ENCODE measurements at places on chromosomes 16 and 17. TPM values are rescaled to one million over a fixed set of nuclear protein-coding genes. Genes with fewer than 3 reads are reported as not detected.

GRCh38 chr17:17535957-17536356 lies 39.8 kb upstream of the RASD1 start:
- H3K27ac ChIP-seq: peak overlapping the region; percentile 2
- no peak overlapping the region for H3K4me3 ChIP-seq
- DNase-seq: peak; percentile 66
- H3K4me1 ChIP-seq: no peaks in the 10 kb centered on the region

- no peak overlapping the region for H3K4me3 ChIP-seq
- no peaks in the 10 kb centered on the region for H3K36me3 ChIP-seq
- no peak for DNase-seq
- H3K4me1 ChIP-seq: no peaks in the 10 kb centered on the region
- H3K27ac ChIP-seq: no peak overlapping the region
- no peaks in the 10 kb centered on the region for H3K27me3 ChIP-seq
These were observed 336.9 kb downstream of the CDH13 start for GRCh38 chr16:82963653-82964052.

DNA sequence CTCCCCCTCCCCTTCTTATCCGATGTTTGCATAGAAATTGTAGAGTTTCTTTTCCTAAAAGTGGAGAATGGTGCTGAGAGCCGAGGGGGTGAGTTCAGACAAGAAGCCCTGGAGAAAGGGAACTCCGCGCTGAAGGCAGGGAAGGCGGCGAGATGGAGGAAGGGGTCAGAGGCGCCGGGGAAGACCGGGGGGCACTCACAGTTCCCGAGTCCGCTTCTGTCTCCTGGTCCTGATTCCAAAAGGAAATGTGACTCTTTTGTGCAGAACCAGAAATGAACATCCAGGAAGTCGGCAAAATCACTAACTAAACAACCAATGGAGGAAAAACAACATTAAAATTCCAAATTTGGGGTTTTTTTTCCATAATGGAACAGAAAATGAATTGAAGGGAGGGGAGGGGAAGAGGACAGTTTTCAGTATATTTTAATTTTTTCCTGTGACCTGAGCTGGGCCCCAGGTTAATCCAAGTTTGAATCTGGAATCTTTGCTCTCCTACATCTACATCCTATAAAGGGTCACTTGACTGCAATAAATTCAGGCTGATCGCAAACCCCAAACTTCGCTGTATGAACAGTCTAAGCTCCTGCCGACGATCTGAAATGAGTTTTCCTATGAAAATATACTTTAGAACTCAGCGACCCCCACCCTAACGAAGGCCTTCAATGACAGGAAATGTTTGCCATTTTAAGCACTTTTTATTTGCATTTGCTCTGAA lies 252.3 kb downstream of the C16orf95 start:
- no peaks in the 10 kb centered on the region for H3K36me3 ChIP-seq
- no peak overlapping the region for H3K27ac ChIP-seq
- H3K4me1 ChIP-seq: no peaks in the 10 kb centered on the region
- no peaks in the 10 kb centered on the region for H3K27me3 ChIP-seq
- DNase-seq: no peak

- H3K27me3 ChIP-seq: no peaks in the 10 kb centered on the region
- H3K27ac ChIP-seq: no peak overlapping the region
These were observed 45.7 kb upstream of the FAM20A start for GRCh38 chr17:68646626-68647526.

Gene ALOX15
- 0.98 TPM for total RNA-seq

DNA sequence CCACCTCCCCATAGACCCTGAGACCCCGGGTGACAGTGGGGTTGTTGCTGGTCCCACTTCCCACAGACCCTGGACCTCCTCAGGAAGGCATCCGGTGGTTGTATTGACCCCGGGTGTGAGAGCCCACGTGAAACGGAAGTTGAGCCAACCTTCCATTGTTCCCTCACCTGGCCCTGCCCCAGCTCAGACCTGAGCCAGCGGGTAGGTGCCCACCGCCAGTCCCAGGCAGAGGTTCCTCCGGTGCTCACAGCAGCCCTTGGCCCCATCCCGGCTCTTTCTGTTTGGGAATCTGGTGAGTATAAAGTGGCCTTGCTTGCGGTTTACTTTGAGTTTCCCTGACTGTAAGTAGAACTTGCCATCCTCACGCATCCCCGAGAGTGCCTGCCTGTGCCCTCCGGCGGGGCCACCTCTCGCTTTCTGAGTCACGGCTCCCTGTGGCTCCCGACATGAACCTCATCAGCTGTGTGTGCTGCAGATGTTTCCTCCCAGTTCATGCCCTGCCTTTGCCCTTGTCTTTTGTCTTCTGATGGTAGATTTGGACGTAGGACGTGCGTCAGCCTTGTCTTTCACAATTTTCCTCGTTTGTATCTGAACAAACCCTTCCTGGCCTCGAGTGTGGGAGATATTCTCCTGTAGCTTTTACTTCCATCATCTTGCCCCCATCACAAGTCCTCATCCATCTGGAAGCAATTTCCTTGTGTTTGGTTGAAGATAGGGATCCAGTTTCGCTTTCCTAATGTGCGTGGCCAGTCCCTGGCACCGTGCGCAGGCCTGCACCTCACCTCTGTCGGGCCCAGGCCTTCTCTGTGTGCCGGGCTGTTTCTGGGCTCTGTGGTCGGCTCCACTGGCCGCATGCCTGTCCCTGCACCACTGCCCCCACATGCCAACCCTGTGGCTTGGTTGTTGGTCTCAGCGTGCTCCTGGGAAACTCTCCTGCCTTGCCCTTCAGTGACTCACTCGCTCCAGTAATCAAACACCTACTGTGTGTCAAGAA lies 76.0 kb downstream of the METRNL start:
- H3K4me3 ChIP-seq: peak overlapping the region; percentile 9
- DNase-seq: peak; percentile 23
- no peaks in the 10 kb centered on the region for H3K4me1 ChIP-seq

DNA sequence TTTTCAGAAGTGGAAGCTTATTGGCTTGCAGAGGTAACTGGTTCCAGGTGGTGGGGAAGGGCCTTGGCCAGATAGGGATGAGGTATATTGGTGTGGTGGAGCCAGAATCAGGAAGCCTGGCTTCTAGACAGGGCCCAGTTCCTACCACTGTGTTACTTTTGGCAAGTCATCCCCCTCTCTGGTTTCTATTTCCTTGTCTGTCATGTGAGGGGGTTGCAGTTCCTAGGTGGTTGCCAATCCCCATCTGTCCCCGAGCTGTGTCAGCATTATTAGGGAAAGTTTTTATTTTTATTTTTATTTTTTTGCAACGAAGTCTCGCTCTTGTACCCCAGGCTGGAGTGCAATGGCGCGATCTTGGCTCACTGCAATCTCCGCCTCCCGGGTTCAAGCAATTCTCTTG lies 3.0 kb downstream of the SMCR8 start:
- H3K27me3 ChIP-seq: no peaks in the 10 kb centered on the region
- no peak for DNase-seq
- peaks cover 4% of the 10 kb centered on the region for H3K36me3 ChIP-seq
- H3K4me1 ChIP-seq: peaks cover 18% of the 10 kb centered on the region

- no peak overlapping the region for H3K4me3 ChIP-seq
- no peaks in the 10 kb centered on the region for H3K4me1 ChIP-seq
- no peaks in the 10 kb centered on the region for H3K36me3 ChIP-seq
- no peaks in the 10 kb centered on the region for H3K27me3 ChIP-seq
- no peak overlapping the region for H3K27ac ChIP-seq
These were observed 46.0 kb downstream of the SDK2 start for GRCh38 chr17:73598212-73598611.

GRCh38 chr17:39144416-39144840 lies 7.0 kb downstream of the PLXDC1 start:
- no peak overlapping the region for H3K4me3 ChIP-seq
- peak; percentile 84 for DNase-seq
- H3K4me1 ChIP-seq: peaks cover 8% of the 10 kb centered on the region
- no peaks in the 10 kb centered on the region for H3K36me3 ChIP-seq
- no peaks in the 10 kb centered on the region for H3K27me3 ChIP-seq

Gene CLEC10A
- total RNA-seq: 2.8 TPM

GRCh38 chr16:87541147-87541871 lies 48.5 kb upstream of the ZCCHC14 start:
- no peaks in the 10 kb centered on the region for H3K4me1 ChIP-seq
- DNase-seq: no peak
- H3K27ac ChIP-seq: peak overlapping the region; percentile 52
- peak overlapping the region; percentile 2 for H3K4me3 ChIP-seq

DNA sequence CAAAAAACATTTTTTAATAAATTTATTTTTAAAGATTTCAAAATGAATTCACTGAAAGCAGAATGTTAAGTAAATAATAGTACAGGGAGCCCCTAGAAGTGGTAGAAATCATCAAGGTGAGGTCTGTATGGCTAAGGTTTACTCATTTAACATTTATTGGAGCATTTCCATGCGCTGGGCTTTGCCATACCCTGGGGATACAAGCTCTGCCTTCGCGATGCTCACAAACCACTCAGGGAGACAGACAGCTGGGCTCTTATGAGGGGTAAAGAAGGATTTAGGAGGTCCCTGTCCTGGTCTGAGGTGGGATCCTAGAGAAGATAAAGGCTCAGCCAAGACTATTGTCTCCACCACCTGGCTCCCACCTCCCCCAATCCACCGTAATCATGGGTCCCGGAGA lies 11.3 kb upstream of the LPCAT2 start:
- peak overlapping the region; percentile 52 for H3K27ac ChIP-seq
- no peak overlapping the region for H3K4me3 ChIP-seq
- peaks cover 17% of the 10 kb centered on the region for H3K4me1 ChIP-seq
- no peaks in the 10 kb centered on the region for H3K27me3 ChIP-seq

GRCh38 chr16:24117680-24118079 lies 138.5 kb upstream of the CACNG3 start:
- H3K36me3 ChIP-seq: no peaks in the 10 kb centered on the region
- no peak for DNase-seq

- no peaks in the 10 kb centered on the region for H3K36me3 ChIP-seq
- H3K4me1 ChIP-seq: no peaks in the 10 kb centered on the region
- no peak overlapping the region for H3K4me3 ChIP-seq
- DNase-seq: no peak
- H3K27me3 ChIP-seq: no peaks in the 10 kb centered on the region
These were observed 73.1 kb downstream of the WNT3 start for GRCh38 chr17:46745376-46745775.

Gene CDRT15L2
- total RNA-seq: not detected

GRCh38 chr16:77868052-77868451 lies 79.7 kb downstream of the VAT1L start:
- DNase-seq: no peak
- H3K27ac ChIP-seq: no peak overlapping the region
- H3K27me3 ChIP-seq: no peaks in the 10 kb centered on the region
- no peak overlapping the region for H3K4me3 ChIP-seq
- H3K36me3 ChIP-seq: no peaks in the 10 kb centered on the region

DNA sequence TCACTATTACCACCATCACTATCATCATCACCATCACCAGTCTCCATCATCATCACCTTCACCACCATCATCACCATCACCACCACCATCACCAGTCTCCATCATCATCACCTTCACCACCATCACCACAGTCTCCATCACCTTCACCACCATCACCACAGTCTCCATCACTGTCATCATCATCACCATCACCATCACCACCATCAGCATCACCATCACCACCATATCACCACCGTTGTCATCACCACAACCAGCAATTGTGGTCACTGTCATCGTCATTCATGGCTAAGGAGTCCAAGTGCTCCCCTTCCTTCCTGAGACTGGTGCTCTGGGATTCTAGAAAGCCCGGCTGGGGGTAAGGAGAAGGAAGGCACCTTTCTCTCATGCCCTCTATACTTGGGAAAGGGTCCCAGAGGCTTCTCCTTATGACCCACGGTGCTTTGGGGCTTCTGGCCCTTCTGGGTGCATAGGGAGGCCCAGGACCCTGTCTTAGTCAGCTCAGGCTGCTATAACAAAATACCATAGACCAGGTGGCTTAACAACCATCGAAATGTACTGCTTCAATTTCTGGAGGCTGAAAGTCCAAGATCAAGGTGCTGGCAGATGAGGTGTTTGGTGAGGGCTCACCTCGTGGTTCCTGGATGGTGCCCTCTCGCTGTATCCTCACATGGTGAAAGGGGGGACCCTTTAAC lies 93.4 kb upstream of the GSE1 start:
- H3K36me3 ChIP-seq: no peaks in the 10 kb centered on the region
- DNase-seq: no peak
- peaks cover 37% of the 10 kb centered on the region for H3K4me1 ChIP-seq
- H3K27ac ChIP-seq: no peak overlapping the region
- no peak overlapping the region for H3K4me3 ChIP-seq
- H3K27me3 ChIP-seq: no peaks in the 10 kb centered on the region

DNA sequence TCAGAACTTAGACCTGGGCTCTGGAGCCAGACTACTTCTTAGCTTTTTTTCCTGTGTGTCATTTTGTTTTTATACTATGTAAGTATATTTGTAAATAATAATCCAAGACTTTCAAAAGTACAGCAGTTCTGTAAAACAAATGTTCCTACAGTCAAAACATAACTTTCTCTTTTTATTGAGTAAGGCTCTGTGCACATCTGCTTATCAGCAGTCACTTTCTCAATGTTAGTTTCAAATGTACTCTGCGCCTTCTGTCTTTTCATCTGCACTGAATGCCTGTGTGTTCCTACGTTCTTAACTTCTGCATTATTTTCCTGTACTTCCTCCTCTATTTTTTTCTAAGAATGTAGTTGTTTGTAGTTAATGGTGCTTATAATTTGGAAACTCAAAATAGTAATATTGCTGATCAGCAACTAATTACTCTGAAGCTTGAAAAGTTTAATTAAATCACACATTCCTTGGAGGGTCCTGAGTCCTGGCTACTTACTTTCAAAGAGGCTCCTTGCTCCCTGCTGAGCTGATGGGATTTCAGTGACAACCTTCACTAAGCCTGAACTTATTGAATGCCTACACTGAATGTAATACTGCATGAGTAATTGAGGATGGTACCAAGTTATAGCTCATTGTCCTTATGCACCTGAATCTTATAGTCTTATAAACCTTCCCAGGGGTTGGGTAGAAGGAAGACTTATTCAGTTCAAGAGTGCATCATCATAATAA lies 329.9 kb downstream of the KCNJ2 start:
- no peak for DNase-seq
- no peaks in the 10 kb centered on the region for H3K36me3 ChIP-seq
- no peak overlapping the region for H3K4me3 ChIP-seq

Gene CES5A
- total RNA-seq: not detected

GRCh38 chr17:67496286-67496685 lies 119.2 kb downstream of the PITPNC1 start:
- no peak overlapping the region for H3K27ac ChIP-seq
- H3K36me3 ChIP-seq: no peaks in the 10 kb centered on the region
- no peak for DNase-seq
- H3K4me3 ChIP-seq: no peak overlapping the region

Gene KRT32
- total RNA-seq: 0.73 TPM

- no peak for DNase-seq
- H3K4me3 ChIP-seq: no peak overlapping the region
- no peaks in the 10 kb centered on the region for H3K36me3 ChIP-seq
- no peaks in the 10 kb centered on the region for H3K4me1 ChIP-seq
- H3K27ac ChIP-seq: no peak overlapping the region
These were observed 9.5 kb upstream of the MRC2 start for GRCh38 chr17:62617894-62618472.

DNA sequence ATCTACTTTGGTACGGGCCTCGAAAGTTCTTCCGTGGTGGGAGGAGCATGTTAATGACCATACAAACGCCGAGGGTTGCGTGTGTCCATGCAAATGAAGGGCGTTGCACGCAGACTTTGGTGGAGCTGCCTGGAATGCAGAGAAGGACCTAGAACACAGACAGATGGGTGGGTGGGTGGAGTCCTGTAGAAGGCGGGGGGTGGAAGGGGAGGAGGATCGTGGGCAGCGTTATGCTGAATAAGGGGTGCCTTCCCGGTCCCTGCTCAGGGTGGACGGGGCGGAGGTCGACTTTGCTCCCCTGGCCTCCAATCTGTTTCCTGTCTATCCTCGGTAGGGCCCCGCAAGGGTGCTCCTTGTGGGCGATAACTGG lies 795 bp upstream of the PAQR4 start:
- H3K4me3 ChIP-seq: peak overlapping the region; percentile 86
- peaks cover 25% of the 10 kb centered on the region for H3K27me3 ChIP-seq
- H3K36me3 ChIP-seq: no peaks in the 10 kb centered on the region
- H3K4me1 ChIP-seq: peaks cover 26% of the 10 kb centered on the region
- H3K27ac ChIP-seq: no peak overlapping the region

Measured in breast epithelium (tissue), 4 donors.